ENCODE measurements at places on chromosomes 7 and 10.

DNA sequence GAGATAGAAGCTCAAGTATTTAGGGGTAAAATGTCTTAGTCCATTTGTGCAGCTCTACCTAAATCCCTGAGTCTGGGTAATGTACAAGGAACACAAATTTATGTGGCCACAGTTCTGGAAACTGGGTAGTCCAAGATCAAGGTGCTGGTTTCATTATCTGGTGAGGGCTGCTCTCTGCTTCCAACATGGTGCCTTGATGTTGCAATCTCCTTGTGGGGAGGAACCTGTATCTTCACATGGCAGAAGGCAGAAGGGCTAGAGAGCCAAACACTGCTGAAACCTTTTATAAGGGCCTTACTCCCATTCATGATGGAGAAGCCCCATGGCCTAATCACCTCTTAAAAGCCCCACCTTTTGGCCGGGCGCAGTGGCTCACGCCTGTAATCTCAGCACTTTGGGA lies 8.7 kb upstream of the BAZ1B start:
- DNase-seq: no peak

DNA sequence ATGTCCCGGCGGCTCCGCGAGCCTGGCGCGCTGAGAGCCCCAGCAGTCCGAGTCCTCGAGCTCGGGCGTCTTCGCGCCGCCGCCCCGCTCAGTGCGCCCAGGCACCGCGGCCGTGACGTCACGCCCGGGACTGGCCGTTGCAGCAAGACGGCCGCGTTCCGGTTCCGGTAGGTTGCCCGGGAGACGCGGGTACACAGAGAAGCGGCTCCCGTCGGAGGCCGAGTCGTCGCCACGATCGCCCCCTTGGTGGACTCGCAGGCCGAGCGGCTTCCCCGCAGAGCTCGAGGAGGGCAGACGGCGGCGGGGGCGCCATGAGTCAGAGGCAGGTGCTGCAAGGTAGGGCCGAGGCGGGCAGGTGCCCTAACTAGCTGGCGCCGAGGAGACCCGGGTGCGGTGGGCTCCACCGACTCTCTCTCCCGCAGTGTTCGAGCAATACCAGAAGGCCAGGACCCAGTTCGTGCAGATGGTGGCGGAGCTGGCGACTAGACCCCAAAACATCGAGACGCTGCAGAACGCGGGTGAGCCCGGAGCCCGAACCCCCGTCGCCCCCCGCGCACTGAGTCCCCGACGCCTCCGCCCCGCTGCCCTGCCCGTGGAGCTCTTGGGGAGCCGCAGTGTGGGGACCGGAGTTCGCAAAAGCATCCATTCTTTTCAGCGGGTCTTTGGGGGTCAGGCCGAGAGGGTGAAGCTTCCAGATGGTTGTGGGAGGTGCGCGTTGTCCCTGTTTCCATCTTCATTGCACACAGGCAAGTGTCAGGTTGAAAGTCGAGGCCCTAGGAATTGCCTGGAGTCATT lies at the start of gene SPAG6:
Gene SPAG6, plus strand, starts transcription at position 196 of the 795 bp plus-strand sequence. Its CDS starts 116 bp downstream, at position 312.
- no peak for DNase-seq

GRCh38 chr10:55519264-55519663 lies 718.2 kb upstream of the PCDH15 start:
- no peak for DNase-seq

DNA sequence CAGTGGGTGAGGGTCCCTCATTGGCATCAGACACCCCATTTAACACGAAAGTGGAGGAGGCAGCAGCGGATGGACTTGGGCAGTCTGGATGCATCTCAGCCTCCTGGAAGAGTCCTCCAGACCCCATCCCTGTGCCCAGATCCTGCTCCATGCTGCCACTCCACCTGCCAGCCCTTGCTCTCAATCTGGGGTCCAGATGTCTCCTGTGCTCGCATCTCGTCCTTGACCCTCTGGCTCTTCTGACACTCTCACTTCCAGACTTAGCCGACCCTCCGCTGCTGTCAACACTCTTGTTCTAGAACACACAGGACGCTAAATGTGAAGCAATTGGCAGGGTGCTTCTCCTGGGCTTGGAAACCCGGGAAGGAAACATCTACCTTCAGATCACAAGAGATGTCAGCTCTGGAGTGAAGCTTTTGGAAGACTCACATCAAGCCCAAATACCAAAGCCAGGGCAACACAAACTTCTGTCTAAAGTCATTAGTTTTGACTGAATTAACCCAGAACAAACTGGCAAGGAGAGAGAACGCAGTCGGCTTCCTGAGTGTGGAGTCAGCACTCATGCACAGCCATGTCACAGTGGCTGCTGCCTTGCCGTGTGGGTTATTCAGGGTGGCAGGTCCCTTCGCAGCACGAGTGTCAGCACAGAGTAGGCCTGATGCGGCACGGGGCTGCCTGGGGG lies 379.1 kb downstream of the TCERG1L start:
- DNase-seq: no peak

DNA sequence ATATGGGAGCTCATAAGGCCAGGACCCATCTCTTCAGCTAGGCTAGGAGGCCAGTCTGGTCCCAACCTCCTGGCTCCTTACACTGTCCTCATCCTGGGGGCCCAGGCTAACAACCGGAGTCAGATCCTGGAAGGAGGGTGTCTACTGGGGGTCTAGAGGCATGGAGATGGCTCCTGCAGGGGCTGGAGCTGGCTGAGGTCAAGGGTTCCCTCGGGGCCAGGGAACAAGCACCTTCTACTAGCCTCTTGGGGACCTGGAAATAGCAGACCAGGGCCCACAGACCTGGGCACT lies 37.2 kb downstream of the CLRN3 start:
- no peak for DNase-seq

GRCh38 chr10:21092683-21093524 lies 195.8 kb upstream of the NEBL start:
- DNase-seq: no peak
